Glomerular endothelial cell (primary cell): ENCODE measurements at places on chromosomes 5 and 9.

DNA sequence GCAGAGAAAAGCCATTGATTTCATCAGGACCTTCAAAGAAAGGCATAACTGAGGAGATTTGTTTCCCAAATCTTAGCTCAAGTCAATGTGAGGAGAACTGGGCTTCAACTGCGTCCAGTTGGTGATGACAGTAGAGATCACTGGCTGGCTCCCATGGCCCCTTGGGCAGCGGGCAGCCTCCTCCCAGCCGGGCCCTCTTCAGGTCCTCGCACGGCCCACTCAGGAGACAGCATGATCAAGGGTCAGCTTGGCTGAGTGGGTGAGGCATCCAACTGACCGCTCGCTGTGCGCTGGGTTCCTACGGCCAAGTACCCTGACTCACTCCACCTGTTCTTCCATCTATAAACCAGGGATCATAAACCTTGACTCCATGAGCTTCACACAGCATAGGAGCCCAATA is 274.0 kb downstream of the NSG2 start:
- DNase-seq = no peak

DNA sequence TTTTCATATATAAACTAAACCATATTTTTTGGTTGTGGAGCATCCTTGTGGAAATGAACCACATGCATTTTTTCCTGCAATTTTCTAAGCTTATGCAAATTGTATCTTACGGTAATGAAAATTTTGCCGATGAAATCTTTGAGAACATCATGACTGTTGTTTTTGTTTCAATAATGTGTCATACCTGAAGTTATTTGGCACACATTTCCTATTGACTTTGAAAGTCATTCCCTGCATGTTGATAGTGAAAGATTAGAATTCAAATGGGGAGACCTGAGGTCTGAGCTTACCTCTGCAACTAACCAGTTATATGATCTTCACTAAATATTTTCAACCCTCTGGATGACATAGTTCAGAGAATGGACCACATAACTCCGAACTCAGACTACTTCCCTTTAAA is 88.5 kb downstream of the PRR16 start:
- no peak for DNase-seq

DNA sequence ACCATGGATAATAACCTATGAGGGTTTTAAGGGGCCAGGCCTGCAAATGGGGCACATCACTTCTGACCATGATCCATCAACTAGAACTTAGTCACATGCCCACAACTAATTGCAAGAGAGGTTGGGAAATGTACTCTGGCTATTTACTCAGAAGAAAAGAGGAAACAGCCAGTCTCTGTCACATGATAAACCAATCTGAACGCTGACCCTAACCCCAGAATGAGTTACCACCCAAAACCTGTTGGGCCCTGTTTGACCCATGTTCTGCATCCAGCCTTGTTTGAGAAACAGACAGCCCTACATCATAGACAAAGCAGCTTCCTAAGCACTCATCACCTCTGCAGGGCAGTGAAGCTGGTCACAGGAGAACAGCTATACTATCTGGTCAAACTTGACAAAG is 5.8 kb downstream of the MACROH2A1 start:
- no peak for DNase-seq

- no peak for DNase-seq
Measured at GRCh38 chr9:125983681-125984080, 236.5 kb downstream of the PBX3 start.

DNA sequence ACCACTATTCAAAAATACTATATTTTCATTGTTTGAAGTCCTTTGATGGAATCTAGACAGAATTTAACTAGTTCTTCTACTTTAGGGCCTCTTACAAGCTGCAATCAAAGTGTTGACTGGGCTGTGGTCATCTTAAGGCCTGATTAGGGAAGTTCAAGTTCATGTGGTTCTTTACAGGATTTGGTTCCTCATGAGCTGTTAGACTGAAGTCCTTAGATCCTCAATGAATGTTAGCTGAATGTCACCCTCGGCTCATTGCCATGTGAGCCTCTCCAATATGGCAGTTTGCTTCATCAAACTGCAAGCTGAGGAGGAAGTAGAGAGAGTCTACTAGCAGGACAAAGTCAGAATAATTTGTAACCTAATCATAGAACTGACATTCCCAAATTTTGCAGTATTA is 135.1 kb downstream of the CSNK1G3 start:
- DNase-seq = no peak

GRCh38 chr9:89999534-90000370 is 394.9 kb downstream of the GADD45G start:
- DNase-seq = no peak

- DNase-seq = no peak
Measured at GRCh38 chr5:41598011-41598410, 87.6 kb upstream of the PLCXD3 start.

GRCh38 chr5:111063709-111064322 is 7.7 kb upstream of the TSLP start:
- DNase-seq = no peak

GRCh38 chr5:177603631-177604030 is 3.7 kb downstream of the B4GALT7 start:
- DNase-seq = no peak

- DNase-seq = no peak
Measured at GRCh38 chr5:68398146-68398812, 182.7 kb downstream of the PIK3R1 start.

- DNase-seq = no peak
Measured at GRCh38 chr5:170303549-170303948, 6.0 kb upstream of the LCP2 start.

DNA sequence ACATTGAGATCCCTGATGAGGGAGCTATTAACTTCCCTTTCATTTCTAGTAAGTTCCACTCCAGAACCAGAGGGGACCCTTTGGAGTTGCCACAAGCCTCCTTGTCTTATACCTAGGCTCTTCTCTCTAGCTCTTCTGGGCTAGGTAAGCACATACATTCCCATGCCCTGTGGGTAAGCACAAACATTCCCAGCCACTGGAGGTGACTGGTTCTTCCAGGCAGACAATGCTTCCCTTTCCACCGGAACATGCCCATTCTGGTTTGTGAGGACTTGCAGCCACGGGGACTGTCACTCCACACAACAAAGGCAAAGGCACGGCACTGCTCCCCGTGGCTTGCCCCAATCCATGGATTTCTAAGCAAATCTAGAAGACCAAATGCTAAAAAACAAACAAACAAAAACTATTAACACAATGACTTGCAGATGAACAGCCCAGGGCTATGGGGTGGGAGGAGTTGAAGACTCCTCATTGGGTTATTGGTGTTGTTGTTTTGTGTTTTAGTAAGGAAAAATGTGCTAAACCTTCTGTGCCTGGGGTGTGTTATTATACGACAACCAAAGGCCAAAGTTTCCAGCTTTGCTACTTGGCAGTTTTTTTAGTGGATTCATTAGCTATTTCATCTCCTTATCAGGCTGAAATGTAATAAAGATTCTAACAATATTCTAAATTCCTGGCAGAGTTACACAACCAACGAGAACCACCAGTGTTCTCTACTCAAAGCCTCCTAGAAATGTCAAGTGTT is 276.2 kb downstream of the SYK start:
- DNase-seq = no peak

DNA sequence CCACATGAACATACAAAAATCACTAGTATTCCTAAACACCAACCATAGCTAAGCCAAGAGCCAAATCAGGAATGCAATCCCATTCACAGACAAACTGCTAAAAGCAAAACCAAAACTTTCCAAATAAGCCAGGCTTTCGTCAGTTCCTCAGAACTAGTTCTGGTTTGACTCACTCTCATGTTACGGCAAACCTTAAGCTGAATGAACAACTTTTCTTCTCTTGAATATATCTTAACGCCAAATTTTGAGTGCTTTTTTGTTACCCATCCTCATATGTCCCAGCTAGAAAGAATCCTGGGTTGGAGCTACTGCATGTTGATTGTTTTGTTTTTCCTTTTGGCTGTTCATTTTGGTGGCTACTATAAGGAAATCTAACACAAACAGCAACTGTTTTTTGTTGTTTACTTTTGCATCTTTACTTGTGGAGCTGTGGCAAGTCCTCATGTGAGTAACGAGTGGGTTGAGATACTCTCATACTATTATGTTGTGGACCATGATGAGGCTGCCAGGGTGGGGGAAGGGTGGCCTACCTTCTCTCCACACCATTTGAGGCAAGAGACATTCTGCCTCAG is at the start of gene PDCD1LG2:
PDCD1LG2 (plus strand) TSS at position 172 of the 572 bp plus-strand sequence. CDS start 12,016 bp downstream, outside the sequence.
- DNase-seq = no peak

GRCh38 chr9:137632230-137633161 is 13.7 kb downstream of the EHMT1 start:
- peak; percentile 56 for DNase-seq

DNA sequence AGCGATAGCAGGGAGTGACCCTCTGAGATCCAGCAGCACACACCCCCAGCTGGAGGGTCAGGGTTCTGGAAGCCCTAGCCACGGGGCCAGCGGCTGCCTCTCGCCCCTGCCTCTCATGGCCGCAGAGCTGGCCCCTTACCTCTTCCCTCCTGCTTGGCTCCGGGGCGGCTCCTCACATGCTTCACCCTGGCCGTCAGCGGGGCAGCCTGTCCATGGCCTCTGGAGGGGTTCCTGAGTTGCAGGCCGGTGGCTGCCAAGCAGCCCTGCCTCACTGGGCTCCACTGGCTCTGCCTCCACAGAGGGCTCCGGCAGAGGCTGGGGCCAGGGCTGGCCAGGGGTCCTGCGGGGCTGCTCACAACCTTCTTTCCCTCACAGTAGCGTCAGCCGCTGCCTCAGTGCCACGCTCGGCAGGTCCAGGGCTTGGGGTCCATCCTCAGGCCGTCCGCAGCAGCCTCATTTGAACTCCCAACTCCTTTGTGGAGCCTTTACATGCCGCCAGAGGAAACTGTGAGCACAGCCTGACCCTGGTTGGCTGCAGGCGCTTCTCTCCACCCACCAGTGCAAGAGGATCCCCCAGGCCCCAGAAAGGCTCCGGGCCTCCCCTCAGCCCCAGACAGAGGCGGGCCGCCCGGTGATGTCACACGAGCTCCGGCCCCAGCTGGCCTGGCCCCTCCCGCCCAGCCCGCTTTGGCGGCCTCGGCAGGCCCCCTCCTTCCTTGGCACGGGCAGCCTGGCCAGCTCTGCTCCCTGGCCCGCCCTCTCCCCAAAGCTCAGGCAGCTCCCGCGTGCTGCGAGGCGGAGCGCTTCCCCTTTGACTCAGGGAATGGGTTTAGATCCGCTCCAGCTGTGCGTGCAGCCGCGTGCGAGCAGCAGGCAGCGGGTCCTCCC is at the start of gene ANGPTL2:
ANGPTL2 (minus strand) TSS at position 460 of the 888 bp plus-strand sequence. CDS start 13,904 bp downstream, outside the sequence.
- no peak for DNase-seq

DNA sequence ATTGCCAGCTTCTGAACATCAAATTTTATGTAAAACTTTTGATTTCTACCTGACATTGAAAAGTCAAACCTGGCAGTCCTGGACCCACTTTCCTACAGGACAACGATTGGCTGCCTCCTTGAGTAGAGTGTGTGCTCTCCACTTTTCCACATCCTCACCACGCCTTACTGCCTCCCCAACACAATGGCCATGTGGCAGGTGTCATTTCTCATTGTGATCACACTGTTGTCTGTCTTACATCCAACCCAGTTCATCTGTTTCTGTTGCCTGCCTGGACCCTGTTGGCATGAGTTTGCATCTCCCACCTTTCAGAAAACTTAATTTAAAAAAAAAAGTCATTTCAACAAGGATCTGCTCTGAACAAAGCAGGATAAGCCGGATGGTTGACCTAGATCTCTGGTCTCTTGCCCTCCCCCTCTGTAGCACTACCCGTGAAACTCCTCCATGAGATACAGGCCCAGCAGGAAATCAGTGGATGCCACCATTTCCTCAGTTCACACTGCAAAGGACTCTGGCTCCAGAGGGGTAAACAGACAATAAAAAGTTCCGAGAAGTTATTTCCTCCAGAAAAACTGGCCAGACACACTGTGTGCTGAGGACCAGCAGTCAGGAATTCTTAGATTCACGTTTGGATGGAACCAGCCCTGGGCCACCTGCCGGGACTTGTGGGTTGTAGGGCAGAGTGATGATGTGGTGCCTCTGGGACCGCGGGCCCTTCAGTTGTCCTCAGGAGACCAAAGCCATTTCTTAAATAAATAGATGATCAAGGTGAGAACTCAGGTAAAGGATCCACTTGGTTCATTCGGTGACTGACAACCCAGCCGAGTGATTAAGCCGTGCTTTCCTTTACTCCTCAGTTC is 48.6 kb downstream of the AMBP start:
- no peak for DNase-seq

DNA sequence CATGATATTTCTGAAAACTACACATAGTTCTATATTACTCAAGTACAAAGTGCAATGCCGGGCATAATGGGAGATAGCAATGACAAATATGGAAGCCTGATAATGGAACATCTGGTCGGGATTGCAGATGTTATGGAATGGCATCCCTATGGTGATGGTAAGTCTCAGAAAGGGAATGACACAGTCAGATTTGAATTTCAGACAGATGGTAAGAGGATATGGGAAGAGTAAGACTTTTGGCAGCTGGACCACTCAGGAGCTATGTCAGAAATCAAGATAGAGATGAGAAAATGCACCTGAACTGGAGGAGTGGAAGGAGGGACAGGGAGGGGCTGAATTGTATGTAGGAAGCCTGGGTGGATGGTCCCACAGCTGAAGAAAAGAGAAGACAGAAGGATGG is 200.0 kb downstream of the DTWD2 start:
- no peak for DNase-seq

- no peak for DNase-seq
Measured at GRCh38 chr9:31677415-31677814, 707.0 kb upstream of the ACO1 start.

DNA sequence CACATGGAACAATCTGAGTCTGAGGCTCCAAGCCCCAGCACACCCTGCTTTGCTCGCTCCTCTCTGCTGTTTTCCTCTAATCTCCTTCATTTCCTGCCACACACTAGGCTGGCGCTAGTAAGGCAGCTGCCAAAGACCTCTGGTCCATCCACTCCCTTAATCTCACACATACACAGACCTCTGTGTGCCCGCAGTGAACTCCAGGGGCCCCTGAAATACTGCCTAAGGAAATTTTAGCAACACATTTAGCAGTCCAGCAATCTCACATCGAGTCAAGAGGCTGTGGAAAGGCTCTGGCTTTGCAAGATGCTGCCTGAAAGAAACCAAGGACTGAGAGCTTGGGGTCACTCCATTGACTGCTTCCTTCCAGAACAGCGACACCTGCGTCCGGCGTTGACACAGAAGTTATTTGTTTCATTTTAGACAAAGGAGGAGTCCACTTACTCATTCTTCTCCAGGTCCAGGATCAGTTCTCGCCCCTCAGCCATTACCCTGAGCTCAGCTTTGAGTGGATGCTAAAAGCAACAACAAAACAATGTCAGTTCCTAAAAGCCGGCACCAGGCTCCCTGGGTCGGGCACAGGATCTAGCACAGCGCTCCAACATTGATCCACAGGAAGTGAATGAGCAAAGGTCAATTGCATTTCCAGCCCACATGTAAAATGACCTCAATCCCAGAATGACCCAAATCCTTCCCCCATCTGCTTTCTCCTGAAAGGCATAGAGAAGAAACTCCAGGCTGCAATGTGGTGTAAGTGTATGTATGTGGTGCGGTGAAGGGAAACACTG is 11.5 kb downstream of the ADAM19 start:
- DNase-seq = no peak

GRCh38 chr5:73272351-73272750 is 99.4 kb downstream of the TMEM174 start:
- no peak for DNase-seq

- DNase-seq = no peak
Measured at GRCh38 chr9:107242073-107243030, 40.7 kb upstream of the RAD23B start.

- no peak for DNase-seq
Measured at GRCh38 chr5:148860599-148860998, 34.2 kb downstream of the ADRB2 start.
